Type B pancreatic cell (in vitro differentiated cells): ENCODE measurements at places on chromosomes 7 and 10. TPM values are rescaled to one million over a fixed set of nuclear protein-coding genes. Genes with fewer than 3 reads are reported as not detected.

The PON1 gene
- total RNA-seq, result 0.99 and 3.0 TPM in 2 replicates

The CCDC6 gene
- total RNA-seq, result 55.4 and 75.1 TPM in 2 replicates

The XRCC2 gene
- total RNA-seq, result 5.5 and 16.3 TPM in 2 replicates

DNA sequence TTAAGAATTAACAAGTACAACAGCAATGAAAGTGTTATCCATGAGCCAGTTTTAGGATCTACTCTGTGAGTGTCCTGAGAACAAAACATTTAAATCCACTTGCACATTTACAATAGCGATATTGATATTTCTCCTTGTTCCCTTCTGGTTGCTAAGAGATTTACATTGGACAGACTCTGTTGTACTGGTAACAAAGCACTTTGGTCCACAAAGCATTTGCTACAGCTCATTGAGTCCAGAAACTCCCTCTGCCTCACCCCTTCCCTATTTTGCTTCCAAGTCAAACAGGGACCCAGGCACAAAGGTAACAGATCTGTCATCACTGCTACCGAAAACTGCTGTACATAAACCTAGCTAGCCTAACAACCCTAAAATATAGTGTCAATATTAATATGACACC lies 2.1 kb downstream of the ANK3 start:
- H3K4me1 ChIP-seq, result peaks cover 33% of the 10 kb centered on the region
- peak overlapping the region; percentile 7 for H3K27ac ChIP-seq
- no peak overlapping the region for H3K4me3 ChIP-seq
- no peak for DNase-seq
- H3K27me3 ChIP-seq, result no peaks in the 10 kb centered on the region
- no peaks in the 10 kb centered on the region for H3K36me3 ChIP-seq

GRCh38 chr10:120926611-120927010 lies 75.4 kb downstream of the WDR11 start:
- no peaks in the 10 kb centered on the region for H3K36me3 ChIP-seq
- no peaks in the 10 kb centered on the region for H3K27me3 ChIP-seq
- no peak overlapping the region for H3K4me3 ChIP-seq
- no peak for DNase-seq
- H3K4me1 ChIP-seq, result peaks cover 32% of the 10 kb centered on the region
